ENCODE measurements at places on chromosomes 1 and 21. TPM values are rescaled to one million over a fixed set of nuclear protein-coding genes. Genes with fewer than 3 reads are reported as not detected.

The SPTA1 gene
- total RNA-seq: not detected

GRCh38 chr1:232578651-232579195 is 51.2 kb downstream of the SIPA1L2 start:
- no peak overlapping the region for H3K4me3 ChIP-seq
- no peaks in the 10 kb centered on the region for H3K36me3 ChIP-seq
- DNase-seq: peak; percentile 49
- H3K4me1 ChIP-seq: peaks cover 22% of the 10 kb centered on the region
- H3K27ac ChIP-seq: no peak overlapping the region

GRCh38 chr1:61013946-61014667 is 68.3 kb upstream of the NFIA start:
- H3K4me3 ChIP-seq: no peak overlapping the region
- no peak for DNase-seq
- no peaks in the 10 kb centered on the region for H3K4me1 ChIP-seq
- H3K36me3 ChIP-seq: no peaks in the 10 kb centered on the region
- H3K27me3 ChIP-seq: no peaks in the 10 kb centered on the region

The LAPTM5 gene
- not detected for total RNA-seq

The SLC1A7 gene
- 4.5 TPM for total RNA-seq

The CRB1 gene
- 0.05 TPM for total RNA-seq

All from SJSA1 (cell line).